ENCODE measurements at places on chromosomes 7 and 10. TPM values are rescaled to one million over a fixed set of nuclear protein-coding genes. Genes with fewer than 3 reads are reported as not detected.

- H3K27ac ChIP-seq, result no peak overlapping the region
These were observed 35.3 kb downstream of the KCNH2 start for GRCh38 chr7:150942591-150943452.

DNA sequence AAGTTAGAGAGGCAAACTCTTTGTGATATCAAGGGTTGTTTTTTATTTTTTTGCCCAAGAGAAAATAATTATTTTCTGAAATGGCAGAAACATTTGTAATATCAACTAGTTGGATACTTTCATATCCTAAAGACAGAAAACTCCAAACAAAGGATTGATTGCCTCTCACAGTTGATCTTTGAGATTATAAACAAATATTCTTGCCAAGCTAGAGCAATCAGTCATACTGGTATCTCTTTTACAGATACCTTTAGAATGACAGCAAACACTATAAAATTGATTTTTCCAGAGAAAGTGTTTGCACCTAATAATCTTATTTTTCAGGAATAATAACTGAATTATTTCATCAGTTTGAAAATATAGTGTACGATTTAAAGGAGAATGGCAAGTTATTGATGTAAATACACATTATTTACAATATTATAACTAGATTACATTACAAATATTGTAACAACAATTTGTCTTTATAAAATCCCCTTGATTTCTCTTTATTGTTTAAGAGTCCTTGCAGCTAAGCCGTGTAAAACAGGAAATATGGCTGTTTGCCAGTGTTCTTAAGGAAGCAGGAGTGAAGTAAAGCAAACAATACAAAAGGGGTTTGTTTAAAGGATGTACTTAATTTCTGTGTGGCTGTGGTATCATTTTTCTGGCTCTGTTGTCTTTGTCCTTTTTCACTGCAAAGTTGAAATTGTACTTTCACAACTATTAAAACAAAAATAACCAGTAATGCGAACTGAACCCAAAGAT lies 58.4 kb downstream of the MAPK8 start:
- H3K36me3 ChIP-seq, result no peaks in the 10 kb centered on the region
- H3K27me3 ChIP-seq, result no peaks in the 10 kb centered on the region
- H3K27ac ChIP-seq, result no peak overlapping the region
- no peak overlapping the region for H3K4me3 ChIP-seq
- no peak for DNase-seq
- peaks cover 5% of the 10 kb centered on the region for H3K4me1 ChIP-seq

DNA sequence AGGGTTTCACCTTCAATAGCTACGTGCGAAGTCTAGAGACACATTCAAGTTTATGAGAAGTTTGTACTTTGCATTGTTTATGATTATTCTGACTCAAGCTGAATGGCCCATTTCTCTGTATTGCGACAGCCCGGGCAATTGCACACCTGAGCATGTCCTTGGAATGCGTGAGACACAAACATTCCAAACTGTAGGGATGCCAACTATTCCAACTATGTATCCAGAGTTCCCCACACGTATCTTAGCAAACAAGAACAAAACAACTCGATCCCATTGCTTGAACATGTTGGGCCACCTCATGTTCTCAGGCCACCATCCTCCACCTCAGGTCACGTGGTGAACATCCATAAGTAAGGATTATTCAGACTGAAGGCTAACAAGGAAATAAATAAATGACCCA lies 51.4 kb upstream of the EGFR start:
- H3K27ac ChIP-seq, result no peak overlapping the region
- no peaks in the 10 kb centered on the region for H3K4me1 ChIP-seq
- no peaks in the 10 kb centered on the region for H3K36me3 ChIP-seq
- no peak overlapping the region for H3K4me3 ChIP-seq
- no peaks in the 10 kb centered on the region for H3K27me3 ChIP-seq

- peaks cover 8% of the 10 kb centered on the region for H3K4me1 ChIP-seq
- peaks cover 63% of the 10 kb centered on the region for H3K27me3 ChIP-seq
- no peak overlapping the region for H3K27ac ChIP-seq
- H3K36me3 ChIP-seq, result no peaks in the 10 kb centered on the region
- no peak overlapping the region for H3K4me3 ChIP-seq
These were observed 7.3 kb downstream of the UNCX start for GRCh38 chr7:1239803-1240516.

DNA sequence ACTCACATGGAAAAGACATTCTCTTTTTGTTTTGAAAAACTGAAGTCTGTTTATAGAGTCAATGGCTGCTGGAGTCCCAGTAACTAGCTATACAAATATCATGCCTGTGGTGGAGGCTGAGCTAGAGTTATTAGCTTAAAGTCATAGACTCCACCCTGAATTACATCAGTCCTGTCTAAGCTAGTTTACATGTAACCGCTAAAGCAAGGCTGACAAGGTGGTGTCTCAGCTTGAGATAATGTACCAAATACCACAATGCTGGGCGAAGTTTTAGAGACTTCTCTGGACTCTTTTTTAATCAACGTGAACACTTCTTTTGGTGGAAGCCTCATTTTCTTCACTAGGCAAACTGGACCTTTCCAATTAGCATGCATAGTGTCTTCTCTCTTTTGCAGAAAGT lies 219.4 kb downstream of the ANK3 start:
- no peak overlapping the region for H3K27ac ChIP-seq
- H3K4me3 ChIP-seq, result no peak overlapping the region
- no peak for DNase-seq
- H3K4me1 ChIP-seq, result no peaks in the 10 kb centered on the region
- peaks cover 4% of the 10 kb centered on the region for H3K36me3 ChIP-seq
- H3K27me3 ChIP-seq, result no peaks in the 10 kb centered on the region

AFAP1L2 gene
- 0.50 TPM for polyA plus RNA-seq

DNA sequence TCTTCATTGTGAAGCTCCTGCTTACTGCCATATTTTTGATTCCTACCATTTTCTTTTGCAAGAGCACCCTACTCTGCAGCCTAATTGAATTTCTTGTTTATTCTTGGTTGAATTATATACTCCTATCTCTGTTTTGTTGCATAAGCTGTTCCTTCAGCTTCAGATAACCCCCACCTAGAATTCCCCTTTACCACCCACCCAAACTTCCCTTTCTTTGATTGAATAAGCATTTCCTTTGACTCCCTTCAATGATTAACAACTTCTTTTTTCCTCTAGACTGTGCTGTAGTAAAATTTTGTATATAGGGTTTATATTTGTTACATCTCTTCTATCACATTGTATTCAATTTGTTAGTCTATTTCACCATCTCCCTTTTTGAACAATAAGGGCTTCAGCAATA lies 168.1 kb downstream of the GPR37 start:
- H3K27ac ChIP-seq, result no peak overlapping the region
- no peaks in the 10 kb centered on the region for H3K4me1 ChIP-seq
- no peak overlapping the region for H3K4me3 ChIP-seq
- H3K36me3 ChIP-seq, result no peaks in the 10 kb centered on the region
- no peak for DNase-seq

DNA sequence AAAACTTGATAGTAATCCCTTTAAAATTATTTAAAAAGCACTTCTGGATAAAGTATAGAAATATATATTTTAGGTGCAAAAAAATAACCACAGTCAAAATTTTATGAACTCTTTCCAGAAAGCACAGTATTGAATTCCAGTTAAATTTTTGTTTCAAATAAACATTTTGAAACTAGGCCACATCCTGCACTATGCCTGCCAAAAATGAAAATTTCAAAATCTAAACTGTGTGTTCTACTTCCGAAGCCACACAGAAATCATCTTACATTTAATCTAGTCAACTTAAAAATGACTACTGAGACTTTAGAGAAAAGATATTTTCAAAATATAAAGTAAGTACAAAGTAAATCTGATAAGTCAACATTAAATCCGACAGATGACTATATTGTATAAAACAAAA lies 50.0 kb downstream of the MAGI2 start:
- H3K27me3 ChIP-seq, result no peaks in the 10 kb centered on the region
- H3K4me3 ChIP-seq, result no peak overlapping the region
- H3K36me3 ChIP-seq, result no peaks in the 10 kb centered on the region
- H3K4me1 ChIP-seq, result no peaks in the 10 kb centered on the region
- no peak for DNase-seq

DNA sequence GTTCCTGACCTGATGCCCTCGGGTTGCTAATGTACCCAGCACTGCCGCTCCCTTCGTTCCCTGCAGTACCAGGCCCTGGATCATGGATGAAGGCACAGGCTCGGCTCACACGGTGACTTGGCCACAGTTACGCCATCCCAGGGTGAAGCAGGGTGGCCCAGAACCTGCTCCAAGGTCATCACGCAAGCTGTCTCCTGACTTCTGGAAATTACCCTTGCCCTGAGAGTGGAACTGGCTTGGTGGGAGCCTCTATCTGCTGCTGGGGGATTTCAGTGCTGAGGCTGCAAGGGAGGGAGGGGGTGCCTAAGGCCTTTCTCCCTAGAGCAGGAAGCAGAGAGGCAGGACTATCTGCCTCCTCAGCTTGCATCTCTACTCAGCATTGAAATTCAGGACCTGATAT lies 36.6 kb downstream of the FIGNL1 start:
- no peaks in the 10 kb centered on the region for H3K36me3 ChIP-seq
- H3K27me3 ChIP-seq, result no peaks in the 10 kb centered on the region
- no peak overlapping the region for H3K4me3 ChIP-seq
- DNase-seq, result no peak
- H3K4me1 ChIP-seq, result peaks cover 16% of the 10 kb centered on the region
- H3K27ac ChIP-seq, result no peak overlapping the region

- no peak overlapping the region for H3K4me3 ChIP-seq
- H3K4me1 ChIP-seq, result no peaks in the 10 kb centered on the region
- no peaks in the 10 kb centered on the region for H3K27me3 ChIP-seq
- no peak for DNase-seq
- H3K36me3 ChIP-seq, result no peaks in the 10 kb centered on the region
These were observed 700.0 kb upstream of the PCDH15 start for GRCh38 chr10:55500931-55501559.

DNA sequence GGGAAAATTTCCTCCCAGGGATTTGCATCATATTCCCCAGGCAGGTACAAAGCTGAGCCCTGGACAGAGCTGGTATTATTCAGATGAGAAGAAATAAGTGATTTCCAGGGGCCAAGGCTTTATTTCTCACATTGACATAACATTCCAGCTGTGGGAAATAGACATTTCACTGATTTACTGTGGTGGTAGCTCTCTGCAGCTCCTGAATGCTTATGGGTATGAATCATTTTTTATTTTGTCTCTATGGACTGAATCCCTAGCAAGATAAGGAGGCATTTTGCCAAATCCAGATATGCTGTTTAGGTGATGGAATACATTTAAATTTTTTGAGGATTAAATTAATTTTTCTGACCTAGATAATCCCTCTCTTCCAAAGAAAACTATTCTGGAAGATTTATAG lies 97.9 kb downstream of the MTPN start:
- no peak overlapping the region for H3K27ac ChIP-seq
- H3K4me1 ChIP-seq, result no peaks in the 10 kb centered on the region
- no peak overlapping the region for H3K4me3 ChIP-seq
- DNase-seq, result no peak

- H3K4me3 ChIP-seq, result no peak overlapping the region
- H3K27ac ChIP-seq, result no peak overlapping the region
- no peaks in the 10 kb centered on the region for H3K36me3 ChIP-seq
- H3K27me3 ChIP-seq, result no peaks in the 10 kb centered on the region
- no peaks in the 10 kb centered on the region for H3K4me1 ChIP-seq
- no peak for DNase-seq
These were observed 85.8 kb upstream of the WDR11 start for GRCh38 chr10:120765226-120765803.

DNA sequence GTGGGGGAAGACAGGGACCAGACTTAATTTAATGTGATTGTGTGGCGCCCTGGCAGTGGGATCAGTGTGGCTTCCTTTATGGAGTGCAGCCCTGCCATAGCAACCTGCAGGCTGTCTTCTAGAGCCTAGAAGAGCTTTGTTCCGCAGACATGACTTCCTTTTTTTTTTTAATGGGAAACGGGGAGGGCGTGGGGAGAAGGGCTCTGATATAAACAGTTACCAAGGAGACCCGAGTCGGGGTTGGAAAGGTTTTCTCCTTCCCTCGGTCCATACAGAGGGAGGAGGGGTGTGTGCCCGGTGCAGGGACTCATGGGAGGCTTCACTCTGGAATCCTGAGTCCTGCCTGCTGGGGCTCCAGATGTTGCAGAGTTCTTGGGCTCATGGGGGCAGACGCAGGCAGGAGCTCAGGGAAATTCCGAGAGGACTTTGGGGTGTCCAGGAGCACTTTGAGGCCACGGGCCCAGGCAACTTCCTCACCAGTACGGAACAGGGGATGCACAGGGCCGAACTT lies 26.9 kb downstream of the TMEM120A start:
- no peak overlapping the region for H3K27ac ChIP-seq
- DNase-seq, result no peak

GRCh38 chr7:132742189-132742612 lies 165.9 kb upstream of the PLXNA4 start:
- no peaks in the 10 kb centered on the region for H3K4me1 ChIP-seq
- H3K27ac ChIP-seq, result no peak overlapping the region
- no peak for DNase-seq
- H3K36me3 ChIP-seq, result no peaks in the 10 kb centered on the region
- no peaks in the 10 kb centered on the region for H3K27me3 ChIP-seq
- no peak overlapping the region for H3K4me3 ChIP-seq

ADCY1 gene
- polyA plus RNA-seq, result 0.02 TPM

All from CD4-positive, alpha-beta memory T cell (primary cell).